NCI-H1436 (cell line): ENCODE measurements at places on chromosomes 5 and 9.

DNA sequence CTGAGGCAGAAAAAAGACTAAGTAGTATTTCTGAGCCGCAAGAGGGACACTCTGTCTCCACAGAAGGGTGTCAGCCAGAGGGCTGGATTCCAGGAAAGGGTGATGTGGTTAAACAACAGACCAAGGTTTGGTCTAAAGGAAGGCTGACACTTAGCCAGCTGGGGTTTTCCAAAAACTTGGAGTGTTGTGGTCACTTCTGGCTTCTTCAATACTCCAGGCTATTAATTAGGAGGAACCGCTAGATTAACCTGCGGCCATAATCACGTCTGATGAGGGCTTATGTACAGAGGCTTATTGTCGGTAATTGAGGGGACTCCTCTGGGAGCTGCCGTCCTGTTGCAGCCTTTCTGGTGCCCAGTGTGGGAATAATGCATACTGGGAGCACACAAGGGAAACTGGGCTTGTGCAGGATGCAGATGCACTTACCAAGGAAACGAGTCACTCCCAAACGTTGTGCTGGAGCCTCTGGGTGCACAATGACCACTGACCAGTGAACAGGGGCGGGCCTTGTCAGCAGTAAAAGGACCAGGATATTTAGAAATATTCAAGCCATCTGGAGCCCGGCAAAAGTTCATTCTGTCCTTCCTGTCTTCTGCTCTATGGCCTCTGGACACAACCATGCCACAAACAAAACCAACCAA is 70.2 kb upstream of the TUT7 start:
- DNase-seq: no peak

DNA sequence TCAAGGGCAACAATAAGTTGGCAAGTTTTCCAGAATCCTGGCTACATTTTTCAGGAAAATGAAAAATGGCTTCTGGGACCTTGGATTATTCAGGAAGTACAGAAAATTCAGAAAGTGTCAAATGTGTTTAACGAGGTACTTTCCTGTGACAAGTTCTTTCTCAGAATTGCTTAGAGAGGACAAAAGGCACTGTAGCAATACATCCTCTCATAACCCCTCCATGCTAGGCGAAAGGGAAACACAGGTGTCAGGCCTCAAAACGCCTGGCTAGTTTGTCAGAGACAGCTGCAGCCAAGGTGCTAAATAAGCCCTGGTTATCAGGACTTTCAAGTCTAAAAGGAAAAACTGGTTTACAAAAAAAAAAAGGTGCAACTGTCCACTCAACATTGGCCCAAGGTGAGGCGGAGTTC is 115.2 kb downstream of the GNAQ start:
- DNase-seq: no peak

GRCh38 chr5:151459680-151460324 is 12.4 kb downstream of the SLC36A1 start:
- DNase-seq: no peak

- DNase-seq: no peak
Observed at GRCh38 chr5:82074950-82075349, 103.1 kb downstream of the ATG10 start.

DNA sequence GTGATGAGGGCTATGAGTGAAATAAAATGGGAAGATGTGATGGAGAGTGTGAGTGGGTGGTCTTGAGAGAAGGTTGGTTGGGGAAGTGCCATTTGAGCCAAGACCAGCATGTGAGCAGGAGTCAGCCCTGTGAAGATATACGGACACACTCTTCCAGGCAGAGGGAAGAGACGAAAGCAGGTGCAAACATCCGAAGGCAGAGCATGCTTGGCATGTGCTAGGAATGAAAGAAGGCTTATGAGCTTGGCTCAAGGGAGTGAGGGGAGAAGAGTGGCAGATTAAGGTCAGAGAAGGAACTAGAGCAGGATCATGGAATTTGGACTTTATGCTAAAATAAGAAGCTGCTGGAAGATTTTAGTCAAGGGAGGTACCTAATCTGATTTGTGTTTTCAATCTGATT is 23.6 kb upstream of the CCDC112 start:
- DNase-seq: no peak

GRCh38 chr5:135400866-135401265 is 1.8 kb upstream of the MACROH2A1 start:
- no peak for DNase-seq

GRCh38 chr5:19988457-19988856 is 457 bp upstream of the CDH18 start:
- DNase-seq: no peak

- no peak for DNase-seq
Observed at GRCh38 chr9:108286638-108287206, 569.1 kb downstream of the ACTL7B start.

DNA sequence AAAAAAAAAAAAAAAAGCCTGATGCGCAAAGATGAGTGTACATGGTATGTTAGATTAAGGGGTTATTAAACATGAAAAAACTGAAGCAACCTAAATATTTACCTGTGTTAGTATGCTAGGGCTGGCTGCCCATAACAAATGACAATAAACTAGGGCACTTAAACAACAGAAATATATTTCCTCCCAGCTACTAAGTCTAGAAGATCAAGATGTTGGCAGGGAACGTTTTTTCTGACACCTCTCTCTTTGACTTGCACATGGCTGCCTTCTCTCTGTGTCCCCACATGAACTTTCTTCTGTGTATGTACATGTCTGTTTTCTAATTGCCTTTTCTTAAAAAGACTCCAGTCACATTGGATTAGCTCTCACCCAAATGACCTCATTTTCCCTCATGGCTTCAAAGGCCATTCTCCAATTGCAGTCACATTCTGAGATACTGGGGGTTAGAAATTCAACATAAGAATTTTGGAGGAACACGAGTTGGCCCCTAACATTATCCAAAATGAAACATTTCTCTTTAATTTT is 694.5 kb downstream of the CDH9 start:
- DNase-seq: no peak

GRCh38 chr5:16791036-16791705 is 144.9 kb downstream of the MYO10 start:
- peak; percentile 30 for DNase-seq

- peak; percentile 50 for DNase-seq
Observed at GRCh38 chr9:34591248-34591916, 1.9 kb upstream of the CNTFR start.

DNA sequence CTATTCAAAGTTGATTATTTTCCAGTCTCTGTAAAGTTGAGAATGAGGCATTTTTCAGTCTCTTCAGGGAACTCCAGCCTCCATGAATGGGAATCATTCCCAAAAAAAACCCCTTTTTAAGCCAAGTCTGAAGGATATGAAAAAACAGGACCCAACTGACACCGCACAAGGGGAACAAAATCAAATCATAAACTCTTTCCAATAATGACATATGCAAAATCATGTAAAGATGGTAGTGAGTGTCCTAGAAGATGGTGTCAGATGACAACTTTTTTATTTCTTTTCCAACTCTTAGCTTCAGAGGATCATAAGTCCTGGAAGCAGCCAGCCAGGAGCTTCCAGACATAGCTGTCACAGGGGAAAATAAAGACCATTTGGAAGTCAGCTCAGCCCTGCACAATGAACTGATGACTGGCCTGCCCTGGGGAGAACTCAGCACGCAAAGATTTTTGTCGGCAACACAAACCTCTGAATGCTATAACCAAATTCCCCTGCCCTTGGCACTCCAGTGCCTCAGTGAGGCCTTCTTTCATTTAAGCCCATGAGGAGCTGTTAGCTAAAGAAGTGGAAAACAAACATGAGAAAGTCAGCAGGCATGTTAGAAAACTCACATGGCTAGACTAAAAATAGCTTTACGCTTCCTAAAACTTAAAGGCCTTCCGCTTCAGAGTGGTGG is 85.4 kb downstream of the SLC1A3 start:
- DNase-seq: no peak

DNA sequence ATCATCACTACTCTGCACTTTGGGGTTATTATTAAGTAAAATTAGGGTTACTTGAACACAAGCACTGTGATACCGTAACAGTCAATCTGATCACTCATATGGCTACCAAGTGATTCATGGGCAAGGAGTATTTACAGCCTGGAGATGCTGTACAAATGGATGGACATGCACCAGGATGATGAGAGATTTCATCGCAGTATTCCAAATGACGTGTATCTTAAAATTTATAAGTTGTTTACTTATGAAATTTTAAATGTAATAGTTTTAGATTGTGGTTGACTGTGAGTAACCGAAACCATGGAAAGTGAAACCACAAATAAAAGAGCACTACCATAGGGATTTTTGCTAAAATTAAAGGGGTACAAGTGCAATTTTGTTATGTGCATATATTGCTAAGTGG is 462.2 kb upstream of the PTGER4 start:
- no peak for DNase-seq

- DNase-seq: no peak
Observed at GRCh38 chr9:132756214-132756845, 86.1 kb downstream of the GTF3C4 start.

DNA sequence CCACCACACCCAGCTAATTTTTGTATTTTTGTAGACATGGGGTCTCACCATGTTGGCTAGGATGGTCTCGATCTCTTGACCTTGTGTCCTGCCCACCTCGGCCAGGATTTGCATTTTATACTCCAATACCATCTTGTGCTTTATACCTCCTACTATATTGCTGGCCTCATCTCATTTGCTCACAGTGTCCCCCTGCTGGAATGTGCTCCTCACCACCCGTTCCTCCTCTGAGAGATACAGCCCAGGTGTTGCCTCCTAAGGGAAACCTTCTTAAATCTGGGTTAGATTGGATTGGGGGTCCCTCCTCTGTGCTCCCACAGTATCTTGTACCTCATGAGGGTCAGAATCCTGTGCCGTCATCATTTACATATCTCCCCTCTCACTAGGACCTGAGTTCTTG is 131.7 kb downstream of the PAPPA start:
- DNase-seq: no peak

DNA sequence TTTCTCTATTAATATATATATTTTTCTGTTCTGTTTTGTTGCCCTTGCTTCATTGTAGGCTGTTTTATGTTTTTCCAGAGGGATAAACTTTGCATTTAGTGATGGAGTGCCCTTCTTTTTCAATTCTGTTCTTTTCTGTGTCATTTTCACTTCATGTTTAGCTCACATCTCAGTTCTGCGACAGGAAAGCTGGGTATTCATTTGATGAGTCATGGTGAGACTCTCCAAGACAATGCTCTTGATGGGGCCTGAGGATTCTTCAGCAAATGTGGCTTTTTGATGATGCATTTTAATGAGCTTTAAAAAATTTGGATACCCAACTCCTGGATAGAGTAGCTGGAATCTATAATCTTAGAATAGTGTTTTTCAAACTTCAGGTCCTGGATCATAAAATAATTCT is 56.5 kb upstream of the SPATA31D4 start:
- no peak for DNase-seq

- no peak for DNase-seq
Observed at GRCh38 chr5:41286165-41286564, 72.8 kb upstream of the C6 start.

- peak; percentile 43 for DNase-seq
Observed at GRCh38 chr5:16456103-16456832, 9.3 kb downstream of the ZNF622 start.

- no peak for DNase-seq
Observed at GRCh38 chr5:178489271-178489976, 100.8 kb downstream of the COL23A1 start.

DNA sequence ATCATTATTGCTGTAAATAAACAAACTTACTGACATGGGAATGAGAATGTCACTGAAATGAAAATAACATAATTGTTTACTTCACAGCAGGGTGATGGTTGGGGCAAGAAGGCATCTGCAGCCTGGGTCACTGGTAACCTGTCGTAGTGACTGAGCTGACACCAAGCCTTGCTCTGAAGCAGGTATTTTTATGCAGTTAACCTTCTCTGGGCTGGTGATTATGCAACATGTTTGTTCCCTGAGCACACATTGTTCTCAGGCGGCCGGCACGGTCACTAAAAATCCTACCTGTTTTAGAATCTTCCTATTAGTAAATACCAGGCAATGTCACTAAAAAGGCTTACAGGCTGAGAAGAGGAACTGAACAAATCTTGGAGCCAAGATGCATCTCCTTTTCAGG is 157.7 kb upstream of the NR3C1 start:
- no peak for DNase-seq

DNA sequence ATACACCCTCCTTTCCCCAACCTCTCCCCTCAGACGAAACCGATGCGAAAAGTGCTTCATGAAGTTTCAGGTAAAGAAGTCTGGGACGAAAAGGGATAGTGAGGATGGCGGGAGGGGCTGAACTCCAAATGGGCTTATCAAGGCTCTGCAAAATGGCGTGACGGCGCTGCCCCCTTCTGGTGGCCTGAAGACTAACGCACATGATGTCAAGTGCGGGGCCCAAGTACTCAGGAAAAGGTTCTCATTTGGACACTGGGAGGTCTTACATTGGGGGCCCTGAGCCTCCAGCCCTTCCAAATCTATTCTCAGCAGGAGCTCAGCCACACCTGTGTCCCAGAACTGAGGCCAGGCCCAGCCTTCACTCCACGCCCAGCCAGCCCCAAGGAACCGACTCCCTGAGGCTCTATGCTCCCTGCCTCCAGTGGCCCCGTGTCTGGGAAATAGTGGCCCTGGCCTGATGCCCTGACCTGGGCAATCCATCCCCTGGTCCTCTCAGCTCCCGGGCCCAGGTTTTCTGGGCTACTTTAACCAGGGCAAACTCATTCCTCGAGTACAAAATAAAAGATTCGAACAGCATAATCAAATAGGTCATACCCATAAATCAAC is 119.9 kb downstream of the KCNIP1 start:
- peak; percentile 8 for DNase-seq

GRCh38 chr5:155839251-155840037 is 487.5 kb upstream of the SGCD start:
- no peak for DNase-seq

DNA sequence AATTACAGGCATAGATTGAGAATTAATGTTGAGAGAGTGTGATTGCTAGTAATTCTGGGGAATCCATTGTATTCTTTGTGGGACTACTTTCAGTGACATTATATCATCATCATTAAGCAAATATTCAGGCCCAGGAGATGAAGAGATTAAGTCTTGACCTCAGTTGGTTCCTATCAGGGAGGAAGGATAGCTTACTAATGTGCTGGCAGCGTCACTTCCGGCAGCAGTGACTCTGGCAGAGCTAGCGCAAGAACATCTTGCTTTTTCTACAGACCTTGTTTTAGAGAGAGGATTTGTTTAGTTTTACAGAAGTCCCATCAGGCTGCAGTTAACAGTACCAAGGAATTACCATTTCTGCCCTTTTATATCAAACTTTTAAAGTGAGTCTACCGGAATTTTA is 20.3 kb downstream of the OSTF1 start:
- DNase-seq: no peak

DNA sequence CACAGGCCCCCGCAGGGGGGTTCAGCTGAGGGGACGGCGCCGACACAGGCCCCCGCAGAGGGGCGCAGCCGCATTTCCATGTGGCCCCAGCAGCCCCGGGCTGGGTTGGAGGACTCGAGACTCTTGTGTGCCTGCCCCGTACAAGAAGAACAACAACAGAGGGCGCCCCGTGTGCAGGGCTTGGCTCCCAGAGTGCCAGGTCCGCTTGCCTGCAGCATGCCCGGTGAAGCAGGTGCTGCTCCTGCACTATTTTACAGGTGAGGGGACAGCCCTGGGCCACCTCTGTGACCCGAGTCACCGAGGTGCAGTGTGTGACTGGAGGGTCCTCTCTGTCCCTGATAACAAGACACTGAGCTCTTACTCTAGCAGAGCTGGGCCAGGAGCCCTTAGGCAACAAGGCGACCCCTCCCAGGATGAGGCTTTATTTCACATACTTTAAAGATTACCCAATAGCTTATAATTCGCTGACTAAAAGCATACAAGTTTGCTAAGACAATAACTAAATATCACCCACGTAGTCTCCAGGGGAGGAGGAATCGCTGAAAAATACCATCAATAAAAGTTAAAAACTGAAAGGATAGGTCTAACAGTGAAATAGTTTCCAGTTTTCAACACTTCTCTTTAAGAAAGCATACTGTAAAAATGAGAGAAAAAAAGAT is 41.7 kb upstream of the SLC9A3 start:
- no peak for DNase-seq
